ENCODE measurements at places on chromosomes 4 and X.

DNA sequence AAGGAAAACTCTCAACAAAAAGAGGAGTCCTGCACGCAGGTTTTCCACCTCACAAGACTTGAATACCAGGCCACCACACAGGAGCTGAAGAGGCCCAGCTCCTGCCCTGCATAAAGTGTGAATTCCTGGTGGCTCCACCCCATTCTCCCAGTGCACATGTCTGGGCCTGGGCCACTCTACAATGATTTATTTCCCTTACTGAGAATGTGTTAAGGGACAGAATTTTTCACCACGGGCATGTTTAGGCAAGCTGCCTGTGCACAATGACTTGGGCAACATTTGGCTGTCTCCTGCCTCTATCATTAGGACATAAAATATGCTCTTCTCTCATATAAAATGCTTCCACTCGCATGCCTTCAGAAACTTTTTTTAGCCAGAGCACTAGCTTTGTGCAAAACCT, 197.1 kb downstream of the SLC7A11 start:
- DNase-seq, result no peak

GRCh38 chr4:128913228-128913627, 103.7 kb downstream of the JADE1 start:
- DNase-seq, result no peak

DNA sequence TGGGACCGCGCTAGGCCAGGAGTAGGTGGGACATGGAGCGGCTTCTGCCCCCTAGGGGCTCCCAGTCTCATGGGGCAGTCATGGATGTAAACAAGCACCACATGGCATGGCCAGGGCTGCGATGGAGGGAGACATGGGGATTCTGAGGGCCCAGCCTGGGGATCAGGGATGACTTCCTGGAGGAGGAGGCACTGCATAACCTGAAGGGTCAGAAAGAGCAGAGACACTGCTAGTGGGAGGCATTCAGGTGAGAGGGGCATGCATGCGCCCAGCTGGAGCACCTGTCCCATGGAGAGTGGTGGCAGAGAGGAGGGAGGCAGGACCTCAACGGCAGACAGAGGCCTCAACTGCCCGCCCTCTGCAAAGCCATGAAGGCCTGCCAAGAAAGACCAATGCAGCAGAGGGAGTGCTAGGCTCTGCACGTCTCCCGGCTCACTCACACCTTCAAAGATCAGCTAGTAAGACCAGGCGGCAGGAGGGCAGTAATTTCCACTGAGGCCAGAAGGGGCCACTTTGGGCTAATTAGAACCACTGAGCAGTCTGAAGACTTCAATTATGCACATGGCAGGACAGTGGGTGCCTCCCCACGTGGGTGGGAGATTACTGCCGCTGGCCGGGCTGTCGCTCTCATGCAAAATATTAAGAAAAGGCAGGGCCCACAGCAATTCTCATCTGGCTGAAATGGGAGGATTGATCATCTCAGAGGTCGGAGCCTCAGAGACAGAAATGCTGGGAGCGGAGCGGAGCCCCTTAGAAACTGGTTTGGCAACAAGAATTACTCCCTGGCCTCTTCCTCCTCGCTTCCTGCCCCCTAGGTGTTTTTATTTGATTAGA, 69.6 kb downstream of the PPP2R2C start:
- no peak for DNase-seq

DNA sequence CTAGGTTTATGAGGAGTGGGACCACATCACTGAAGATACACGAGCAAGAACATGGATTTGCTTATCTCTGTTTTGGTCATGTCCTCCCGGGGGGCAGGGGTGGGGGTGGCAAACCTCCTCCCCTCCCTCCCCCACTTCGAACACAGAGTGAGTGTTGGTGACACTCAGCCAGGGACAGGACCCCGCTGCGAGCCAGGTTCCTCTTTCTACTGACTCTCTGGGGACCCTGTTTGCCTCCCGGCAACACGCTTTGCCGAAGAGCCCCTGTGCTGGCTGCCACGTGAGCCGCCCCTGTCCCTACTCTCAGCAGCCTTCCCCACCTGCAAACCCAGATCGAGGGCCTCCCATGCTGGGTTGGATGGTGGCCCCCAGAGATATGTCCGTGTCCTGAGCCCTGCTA, 34.7 kb downstream of the P2RY8 start:
- no peak for DNase-seq

- DNase-seq, result no peak
Measured at GRCh38 chr4:164888096-164888715, 11.2 kb downstream of the APELA start.

GRCh38 chr4:142161086-142161485, 524.7 kb downstream of the IL15 start:
- DNase-seq, result no peak

DNA sequence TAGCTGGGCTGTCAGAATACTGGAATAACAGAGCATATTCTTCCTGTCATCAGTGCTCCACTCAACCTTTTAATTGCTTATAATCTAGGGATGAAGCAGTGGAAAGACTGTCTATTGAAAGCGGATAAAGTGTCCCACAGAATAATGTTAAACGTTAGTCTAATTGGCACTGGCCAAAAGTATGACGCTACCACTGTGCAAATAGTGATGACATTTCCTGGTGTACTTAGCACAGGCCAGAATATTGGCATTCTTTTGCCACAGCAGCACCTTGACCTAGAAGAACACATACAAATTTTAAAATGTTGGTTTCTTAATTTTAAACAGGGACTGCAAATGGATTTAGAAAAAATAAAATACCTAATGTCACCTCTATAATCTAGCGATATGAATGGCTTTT, 635.2 kb upstream of the SPANXN1 start:
- DNase-seq, result no peak

DNA sequence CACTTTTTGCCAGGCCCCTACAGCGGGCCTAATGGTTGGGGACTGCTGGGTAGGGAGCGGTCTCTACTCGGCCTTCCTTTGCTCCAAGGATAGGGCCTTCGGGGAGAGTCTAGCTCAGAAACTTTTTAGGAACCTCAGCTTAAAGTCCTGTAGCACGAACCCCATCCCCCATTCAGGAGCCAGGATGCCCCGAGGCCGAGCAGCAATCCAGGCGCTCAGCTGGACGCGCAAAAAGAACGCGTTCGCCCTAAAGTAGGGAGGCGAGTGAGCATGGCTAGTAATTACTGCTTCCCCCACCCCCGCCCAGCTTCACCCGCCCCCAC, 9.7 kb downstream of the POU4F2 start:
- no peak for DNase-seq

- no peak for DNase-seq
Measured at GRCh38 chrX:134654398-134655012, 3.8 kb downstream of the PLAC1 start.

DNA sequence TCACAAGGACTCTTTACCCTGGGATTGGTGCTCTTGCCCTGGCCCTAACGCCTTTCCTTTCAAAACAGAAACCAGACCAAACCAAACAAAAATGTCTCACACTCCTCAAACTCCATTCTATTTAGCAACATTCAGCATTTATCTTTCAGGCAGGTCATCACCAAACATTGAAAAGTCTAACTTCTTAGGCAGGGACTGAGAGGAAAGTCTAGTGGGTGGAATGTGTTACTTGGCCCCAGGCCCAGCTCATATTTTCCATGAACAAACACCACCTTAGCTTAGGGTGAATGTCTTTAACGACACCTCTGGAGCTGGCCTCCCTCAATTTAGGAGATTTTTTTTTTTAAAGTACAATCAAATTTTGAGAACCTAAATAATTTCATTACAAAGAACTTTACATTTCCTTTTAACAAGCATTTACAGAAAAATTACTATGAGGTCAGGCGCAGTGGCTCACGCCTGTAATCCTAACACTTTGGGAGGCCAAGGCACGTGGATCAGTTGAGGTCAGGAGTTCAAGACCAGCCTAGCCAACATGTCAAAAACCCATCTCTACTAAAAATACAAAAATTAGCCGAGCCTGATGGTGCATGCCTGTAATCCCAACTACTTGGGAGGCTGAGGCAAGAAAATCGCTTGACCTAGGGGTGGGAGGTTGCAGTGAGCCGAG, 10.2 kb upstream of the N4BP2 start:
- peak; percentile 56 for DNase-seq
